ENCODE measurements at places on chromosomes 11 and 22.

DNA sequence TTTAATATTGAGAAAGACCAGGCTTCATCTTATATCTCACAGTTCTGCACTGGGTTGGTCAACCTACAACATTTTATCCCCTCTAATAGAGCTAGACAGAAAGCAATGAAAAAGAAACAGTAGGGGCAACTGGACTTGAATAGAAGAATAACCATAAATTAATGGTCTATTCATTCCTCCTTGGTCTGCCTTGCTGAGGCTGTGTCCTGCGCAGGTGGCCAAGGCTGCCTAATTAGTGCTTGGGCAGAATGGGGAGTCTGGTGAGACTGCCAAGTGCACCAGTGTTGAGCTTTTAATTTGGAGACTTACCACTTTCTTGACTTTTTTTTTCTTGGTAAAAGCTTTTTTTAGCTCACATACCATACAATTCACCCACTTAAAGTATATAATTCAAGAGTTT, 35.0 kb upstream of the SPON1 start:
- no peak for DNase-seq

- no peak for DNase-seq
Observed at GRCh38 chr11:29432719-29433325, 584.0 kb downstream of the KCNA4 start.

- DNase-seq: no peak
Observed at GRCh38 chr11:131814108-131814507, 443.7 kb downstream of the NTM start.

DNA sequence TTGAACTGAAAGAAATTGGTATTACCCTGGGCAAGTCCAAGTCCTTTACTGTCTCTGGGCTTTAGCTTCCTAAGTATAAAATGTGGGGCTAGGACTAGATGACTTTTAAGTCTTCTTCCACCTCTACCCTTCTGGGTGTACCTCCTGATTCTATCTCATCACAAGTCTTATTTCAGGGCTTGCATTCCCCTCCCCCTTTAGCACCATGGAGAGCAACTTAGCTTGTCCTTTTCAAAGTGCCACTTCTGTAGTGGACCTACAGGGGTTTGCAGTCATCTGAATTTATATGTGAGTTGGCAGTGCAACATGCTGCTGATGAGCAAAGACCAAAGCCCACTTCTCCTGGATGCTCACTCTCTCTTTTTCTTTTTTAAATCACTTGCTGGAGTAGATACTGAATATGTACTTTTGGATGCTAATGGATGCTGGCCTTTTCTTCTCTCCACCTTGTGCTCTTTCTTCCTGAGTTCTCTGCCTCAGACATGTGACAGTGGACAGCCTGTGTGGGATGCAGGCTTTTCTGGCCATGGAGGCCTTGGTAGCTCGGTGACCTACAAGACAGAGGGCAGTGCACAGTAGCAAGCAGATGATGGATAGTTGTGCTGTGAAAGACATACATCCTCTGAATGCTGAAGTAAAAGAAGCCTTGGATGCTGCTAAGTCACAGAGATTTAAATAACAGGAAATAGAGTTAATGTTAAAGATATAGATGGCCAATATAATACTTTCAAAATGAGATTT, 185.0 kb downstream of the NELL1 start:
- no peak for DNase-seq

DNA sequence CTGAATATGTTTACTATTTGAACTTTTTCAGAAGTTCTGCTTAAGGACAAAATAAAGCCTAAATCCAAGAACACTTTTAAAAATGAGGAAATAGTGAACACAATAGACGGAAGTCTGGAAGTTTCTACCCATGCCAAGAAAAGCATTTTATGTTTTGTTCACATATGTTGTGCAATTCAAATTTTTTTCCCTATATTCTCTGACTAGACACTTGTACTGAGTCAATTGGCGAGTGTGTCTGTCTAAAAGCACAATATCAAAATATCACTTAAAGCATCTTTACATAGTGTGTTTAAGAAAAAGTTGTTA, 29.2 kb downstream of the INCENP start:
- DNase-seq: no peak

DNA sequence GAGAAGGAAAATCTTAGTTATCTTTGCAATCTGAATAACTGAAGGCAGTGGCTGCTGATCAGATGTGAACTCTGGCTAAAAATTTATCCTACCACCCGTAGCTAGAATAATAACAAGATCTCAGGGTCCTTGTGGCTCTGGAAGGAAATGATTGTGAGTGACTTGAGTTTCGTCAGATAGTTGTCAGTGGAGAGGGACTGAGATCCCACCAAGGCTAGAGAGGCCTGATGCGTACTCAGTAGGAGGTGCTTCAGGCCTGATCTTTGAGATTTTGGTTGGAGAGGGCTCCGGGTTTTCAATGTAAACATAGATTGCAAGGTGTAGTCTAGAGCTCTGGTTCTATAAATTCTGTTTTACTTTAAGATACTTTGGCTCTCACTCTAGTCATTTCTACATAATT, 1.4 kb downstream of the MADD start:
- DNase-seq: no peak

DNA sequence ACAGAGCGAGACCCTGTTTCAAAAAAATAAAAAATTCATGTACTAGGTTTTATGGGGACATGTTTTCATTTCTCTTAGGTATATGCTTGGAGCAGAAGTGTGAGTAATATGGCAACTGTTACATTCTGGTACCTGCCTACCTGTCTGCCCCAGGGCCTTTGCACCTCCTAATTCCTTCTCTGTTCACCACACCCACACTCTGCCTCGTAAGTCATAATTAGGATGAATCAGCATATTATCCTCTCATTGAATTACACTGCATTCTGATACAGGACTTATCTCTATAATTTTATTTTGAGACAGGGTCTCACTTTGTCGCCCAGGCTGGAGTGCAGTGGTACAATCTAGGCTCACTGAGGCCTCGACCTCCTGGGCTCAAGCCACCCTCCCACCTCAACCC, 3.1 kb upstream of the RAPSN start:
- DNase-seq: no peak

DNA sequence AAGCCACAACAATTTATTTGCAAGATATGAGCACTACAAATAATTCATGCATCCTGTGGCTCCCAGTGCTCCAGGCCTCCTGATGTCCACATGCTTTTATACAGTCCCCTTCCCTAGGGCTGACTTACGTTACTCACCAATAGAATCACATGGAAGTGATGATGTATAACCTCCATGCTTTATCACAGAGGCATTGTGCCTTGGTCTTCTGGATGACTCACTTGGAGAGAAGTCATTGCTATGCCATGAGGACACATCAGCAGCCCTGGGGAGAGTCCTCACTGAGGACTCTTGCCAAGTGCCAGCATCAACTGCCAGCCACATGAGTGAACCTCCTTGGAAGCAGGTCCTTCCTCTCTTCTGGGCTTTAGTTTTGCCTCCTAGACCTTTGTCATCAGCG, 22.0 kb upstream of the IGSF9B start:
- DNase-seq: no peak

DNA sequence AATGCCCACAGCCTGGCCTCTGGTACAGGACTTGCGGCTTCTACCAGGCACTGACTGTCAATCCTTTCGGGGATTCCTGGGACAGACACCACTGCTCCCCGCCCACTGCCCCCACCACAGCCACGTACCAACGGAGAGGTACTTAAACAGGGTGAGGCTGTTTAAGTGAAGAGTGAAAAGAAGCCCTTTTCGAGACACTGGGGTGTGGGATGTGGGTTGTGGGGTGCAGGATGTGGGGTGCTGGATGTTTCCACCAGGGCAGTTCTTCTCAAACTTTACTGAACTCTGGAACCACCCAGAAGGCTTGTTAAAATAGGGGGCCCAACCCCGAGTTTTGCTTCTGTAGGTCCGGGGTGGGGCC, 34.2 kb upstream of the PRR5 start:
- peak; percentile 72 for DNase-seq

DNA sequence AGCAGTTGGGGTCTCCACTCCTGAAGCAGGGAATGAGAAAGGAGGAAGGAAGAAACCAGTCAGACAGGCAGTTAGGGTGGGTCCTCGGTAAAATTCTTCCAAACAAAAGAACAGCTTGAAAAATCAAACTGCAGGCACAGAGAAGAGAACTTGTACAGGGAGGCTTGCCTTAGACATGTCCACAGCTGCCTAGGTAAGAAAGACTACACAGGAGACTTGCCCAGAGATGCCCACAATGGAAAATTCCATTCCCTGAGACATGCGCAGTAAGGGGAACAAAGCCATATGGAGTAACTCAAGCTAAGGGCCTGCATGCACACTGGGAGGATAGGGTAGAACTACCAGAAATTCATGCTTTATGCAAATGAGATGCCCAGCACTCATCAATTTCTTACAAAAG, 9.8 kb downstream of the KCNJ11 start:
- no peak for DNase-seq

DNA sequence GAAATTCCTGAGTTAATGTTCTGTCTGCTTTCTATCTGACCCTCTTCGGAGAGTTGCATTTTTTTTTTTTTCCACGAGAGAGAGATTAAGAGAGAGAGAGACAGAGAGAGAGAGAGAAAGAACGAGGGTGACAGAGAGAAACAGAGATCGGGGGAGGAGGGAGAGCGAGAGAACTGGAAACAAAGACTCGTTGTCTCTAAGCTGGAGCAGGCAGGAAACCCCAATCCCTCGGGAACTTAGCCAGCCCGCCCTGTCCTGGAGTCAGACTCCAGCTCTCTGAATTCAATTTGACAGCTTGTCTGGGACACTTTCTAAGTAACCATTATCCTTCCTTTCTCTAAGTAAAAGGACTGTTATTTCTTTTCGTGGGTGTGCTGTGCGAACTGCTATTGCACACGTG, 76.9 kb downstream of the KCNJ1 start:
- DNase-seq: no peak

DNA sequence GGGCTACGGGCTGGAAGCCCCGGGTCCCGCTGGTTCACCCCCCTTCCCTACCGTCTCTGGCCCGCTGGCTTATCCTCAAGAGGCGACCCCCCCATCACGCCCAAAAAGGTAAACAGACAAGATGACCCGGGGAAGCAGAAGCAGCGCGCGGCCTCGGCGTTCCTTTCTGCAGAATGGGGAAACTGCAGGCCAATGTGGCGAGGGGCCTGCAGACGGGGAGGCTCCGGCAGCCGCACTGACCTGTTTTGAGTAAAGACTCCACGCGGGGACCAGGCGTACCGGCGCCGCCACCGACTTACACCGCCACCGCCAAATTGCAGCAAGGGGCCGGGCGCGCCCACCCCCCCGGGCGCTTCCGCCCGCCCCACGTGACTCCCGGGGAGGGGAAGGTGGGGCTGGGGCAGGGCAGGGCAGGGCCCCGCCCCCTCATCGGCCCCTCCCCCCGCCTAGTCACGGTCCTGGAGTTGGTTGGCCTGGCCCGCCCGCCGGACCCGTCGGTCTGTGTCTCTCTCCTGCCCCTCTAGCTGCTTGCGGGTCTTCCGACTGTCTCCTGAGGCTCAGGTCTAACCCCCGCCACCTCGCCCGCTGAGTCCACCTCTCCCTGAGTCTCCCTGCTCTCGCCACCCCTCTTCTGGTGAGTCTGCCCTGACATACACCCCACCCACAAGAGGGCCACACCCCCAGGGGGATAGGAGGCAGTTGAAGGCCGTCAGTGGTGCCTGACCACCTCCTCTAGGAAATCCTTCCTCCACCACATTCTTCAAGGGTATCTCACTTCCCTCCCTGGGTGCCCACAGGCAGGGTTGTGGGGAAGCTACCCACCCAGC, at the start of gene ARAP1:
Gene ARAP1, minus strand, starts transcription at position 321 of the 827 bp plus-strand sequence. CDS start 25,280 bp downstream, outside the sequence.
- peak; percentile 60 for DNase-seq

DNA sequence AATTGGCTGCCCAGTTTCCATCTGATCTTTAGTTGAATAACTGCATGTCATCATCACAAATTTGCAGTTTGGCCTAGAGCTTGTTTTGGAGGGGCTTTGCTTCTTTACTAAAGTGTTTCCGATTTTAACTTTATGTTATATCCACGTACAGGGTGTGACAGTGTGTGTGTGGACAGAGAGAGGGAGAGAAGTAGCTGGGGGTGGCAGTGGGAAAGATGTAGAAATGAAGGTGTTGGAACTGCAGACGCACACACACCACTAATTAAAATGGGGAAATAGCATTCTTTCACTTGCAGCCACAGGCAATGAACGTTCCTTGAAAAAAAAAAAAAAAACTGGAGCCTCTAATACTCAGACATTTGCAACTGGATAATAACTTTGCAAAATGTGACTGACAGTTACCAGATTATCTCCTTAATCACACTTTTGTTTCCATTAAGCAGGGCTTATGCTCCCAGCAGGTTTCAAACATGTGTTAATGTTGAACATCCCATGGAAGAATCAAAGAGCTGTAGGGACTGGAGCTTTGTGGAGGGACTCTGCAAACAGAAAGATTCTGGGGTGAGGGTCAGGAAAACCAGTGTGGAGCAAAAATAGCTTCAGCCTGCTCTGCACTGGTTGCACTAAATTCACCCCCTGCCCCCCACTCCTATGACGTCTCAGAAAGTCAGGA, 238.1 kb upstream of the TENM4 start:
- DNase-seq: no peak

- DNase-seq: no peak
Observed at GRCh38 chr11:64400102-64400501, 41.1 kb downstream of the RPS6KA4 start.

DNA sequence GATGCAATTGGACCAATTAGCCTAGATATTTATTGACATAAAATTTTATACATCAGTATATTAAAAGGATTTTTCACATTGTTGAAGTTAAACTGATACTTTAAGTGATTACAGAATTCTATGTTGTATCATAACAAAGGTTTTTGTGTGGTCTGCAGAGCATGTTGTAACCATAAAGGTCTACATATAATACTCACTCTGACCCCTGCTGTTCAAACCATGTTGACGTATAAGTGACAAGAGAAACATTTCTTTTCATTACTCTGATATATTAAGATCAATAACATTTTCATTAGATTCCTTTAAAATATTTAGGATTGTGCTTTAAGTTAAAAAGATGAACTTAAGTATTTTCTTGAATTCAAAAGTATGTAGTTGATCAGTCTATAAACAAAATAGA, 63.9 kb downstream of the GAS2 start:
- DNase-seq: no peak

GRCh38 chr22:28043266-28043665, 124.2 kb upstream of the PITPNB start:
- DNase-seq: no peak

GRCh38 chr22:39910876-39911613, 10.2 kb downstream of the GRAP2 start:
- DNase-seq: no peak

GRCh38 chr11:78662811-78663210, 88.1 kb upstream of the NARS2 start:
- no peak for DNase-seq

- no peak for DNase-seq
Observed at GRCh38 chr11:803467-803742, 1.6 kb downstream of the PIDD1 start.

DNA sequence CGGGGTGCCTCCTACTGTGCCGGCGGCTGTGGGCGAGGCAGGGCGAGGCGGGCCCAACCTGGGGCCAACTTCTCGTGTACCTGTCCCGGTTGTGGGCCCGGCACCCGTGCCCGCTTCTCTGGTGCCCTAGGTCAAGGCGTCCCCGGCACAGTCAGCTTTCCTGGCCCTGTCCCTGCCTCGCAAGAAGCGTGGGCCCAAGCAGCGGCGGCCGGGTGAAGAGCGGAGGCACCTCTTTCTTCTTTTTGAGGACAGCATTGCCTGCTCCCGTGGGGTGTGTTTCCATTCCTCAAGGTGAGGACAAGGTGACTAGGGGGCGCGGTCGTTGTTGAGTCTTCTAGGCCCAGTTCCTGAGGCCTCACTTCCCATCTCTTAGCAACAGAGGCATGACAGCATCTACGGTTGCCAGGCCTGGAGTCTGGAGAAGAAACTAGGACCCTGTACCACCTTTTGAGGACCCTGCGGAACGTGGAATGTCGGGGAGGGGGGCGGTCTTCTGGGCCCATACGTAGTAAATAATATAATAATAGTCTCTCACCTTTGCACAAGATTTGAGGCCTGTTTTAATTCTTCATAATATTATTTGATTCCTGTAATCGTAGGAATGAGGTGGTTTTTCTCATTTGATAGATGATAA, 418 bp downstream of the ACO2 start:
- DNase-seq: no peak
